ENCODE measurements at places on chromosomes 3 and 15.
A peak's percentile ranks its signal among the peaks of the same experiment; 100 is the strongest.

DNA sequence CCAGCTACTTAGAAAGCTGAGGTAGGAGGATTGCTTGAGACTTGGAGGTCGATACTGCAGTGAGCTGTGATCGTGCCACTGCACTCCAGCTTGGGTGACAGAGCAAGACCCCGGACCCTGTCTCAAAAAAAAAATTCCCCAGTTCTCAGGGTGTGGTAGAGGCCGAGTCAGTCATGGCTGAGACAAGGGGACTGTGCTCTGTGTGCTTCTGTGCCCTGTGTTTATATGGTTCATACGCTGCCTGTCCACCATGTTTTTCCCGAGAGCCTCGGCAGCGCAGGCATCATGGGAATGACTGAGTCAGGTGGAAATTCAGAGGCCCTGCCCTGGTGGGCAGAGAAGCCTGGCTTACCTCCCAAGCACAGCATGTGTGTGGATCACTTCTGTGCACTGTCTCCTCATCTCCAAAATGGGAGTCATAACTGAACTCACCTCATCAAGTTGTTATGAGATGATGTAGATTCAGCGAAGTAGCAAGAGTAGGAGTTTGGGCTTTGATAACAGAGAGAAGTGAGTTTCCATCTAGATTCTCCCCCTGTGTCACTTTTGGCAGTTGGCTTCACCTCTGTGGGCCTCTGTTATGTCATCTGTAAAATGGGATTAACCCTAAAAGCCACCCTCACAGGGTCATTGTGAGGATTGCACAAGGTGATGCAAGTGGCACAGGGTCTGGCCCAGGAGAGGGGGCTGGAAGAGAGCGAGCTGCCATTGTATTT is 56.9 kb downstream of the FLNB start:
- no peak for DNase-seq

DNA sequence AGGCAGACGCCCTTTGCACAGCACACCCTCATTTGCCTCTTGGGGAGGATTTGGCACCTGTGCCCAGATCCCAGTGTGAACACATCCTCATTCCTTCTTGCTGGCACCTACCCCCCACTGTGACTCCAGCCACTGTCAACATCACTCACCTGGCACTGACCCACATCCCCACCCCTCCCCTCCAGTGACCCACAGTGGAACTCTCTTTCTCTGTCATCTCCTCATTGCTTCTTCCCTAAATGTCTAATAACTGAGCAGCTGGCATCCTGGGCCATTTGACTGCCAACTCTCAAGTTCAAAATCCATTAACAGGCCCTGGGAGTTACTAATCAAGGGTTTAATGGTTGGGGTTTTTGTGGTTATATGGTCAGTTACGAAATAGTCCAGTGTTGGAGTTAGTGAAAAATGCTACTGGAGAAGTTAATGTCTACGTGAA is 14.4 kb downstream of the SNAPC5 start:
- peak; percentile 65 for DNase-seq

DNA sequence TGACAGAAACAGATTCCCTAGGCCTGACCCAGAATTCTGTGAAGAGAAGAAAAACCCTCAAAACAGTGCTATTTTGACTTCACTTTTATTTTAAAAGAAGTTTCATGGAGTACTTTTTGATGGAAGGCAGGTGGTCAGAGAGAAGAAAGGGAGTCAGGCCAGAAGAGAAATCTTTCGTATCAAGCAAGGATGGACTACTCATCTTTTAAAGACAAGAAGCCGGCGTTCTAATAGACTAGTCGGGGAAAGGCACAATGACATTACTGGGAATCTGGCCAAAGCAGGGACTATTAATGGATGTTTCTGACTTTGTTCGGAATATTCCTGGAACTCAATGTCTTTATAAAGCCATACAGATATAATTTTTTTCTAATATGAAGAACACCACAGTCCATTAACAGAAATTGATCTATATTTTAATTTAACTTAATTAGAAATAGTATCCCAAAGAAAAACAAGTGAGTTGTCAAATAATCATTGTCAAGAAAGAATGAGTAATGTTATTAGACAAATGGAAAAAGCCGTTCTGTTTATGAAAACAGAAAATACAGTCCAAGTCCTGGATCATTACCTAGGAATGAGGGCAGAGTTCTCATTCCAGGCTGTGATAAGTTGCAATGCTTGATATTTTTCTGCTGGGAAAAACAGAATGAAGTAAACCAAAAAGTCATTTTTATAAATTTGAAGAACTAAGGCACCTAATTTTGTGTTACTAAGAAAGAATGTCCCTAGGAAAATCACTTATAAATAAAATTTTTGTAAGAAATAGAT is 23.7 kb upstream of the PCOLCE2 start:
- DNase-seq, result peak; percentile 16

DNA sequence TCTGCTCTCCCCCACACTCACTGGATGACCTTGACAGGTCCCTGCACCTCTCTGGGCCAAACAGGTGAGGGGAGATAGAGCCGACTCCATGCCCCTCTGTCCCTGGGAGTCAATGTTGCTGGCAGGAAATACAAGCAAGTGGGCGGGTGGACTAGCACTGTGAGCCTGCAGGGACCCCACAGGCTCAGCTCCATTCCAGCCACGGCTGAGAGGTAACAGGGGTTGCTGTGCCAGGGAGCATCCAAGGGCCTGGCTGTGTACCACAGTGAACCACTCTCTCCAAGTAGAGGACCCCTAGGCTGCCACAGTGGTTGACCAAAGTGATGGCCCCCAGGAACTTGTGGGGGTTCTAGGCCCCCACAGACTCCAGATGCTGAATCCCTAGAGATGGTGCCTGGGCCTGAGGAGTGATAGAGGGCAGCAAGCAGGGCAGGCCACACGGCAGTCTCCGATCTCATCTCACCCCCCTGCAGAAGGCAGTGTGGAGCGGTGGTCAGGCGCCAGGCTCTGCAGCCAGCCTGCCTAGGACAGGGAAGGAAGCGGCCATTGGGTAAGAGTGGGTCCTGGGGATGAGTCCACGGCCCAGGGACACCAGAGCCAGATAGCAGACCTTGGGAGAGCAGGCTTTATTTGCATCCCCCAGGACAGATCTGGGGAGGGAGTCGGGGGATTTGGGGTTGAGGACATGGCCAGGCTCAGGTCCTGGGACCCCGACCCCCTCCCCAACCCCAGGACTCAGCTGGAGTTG is 3.2 kb downstream of the TNNC1 start:
- DNase-seq, result no peak

Measured in iris pigment epithelial cell (primary cell).